Memory B cell (primary cell): ENCODE measurements at places on chromosomes 11 and 22.

DNA sequence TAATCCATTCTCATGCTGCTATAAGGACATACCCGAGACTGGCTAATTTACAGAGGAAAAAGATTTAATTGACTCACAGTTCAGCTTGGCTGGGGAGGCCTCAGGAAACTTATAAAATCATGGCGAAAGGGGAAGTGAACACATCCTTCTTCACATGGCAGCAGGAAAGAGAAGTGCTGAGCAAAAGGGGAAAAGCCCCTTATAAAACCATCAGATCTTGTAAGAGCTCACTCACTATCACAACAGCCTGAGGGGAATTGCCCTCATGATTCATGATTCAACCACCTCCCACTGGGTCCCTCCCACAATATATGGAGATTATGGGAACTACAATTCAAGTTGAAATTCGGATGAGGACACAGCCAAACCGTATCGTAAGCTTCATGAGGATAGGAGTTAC is 3.8 kb upstream of the CYB5R2 start:
- DNase-seq = no peak

- DNase-seq = no peak
Observed at GRCh38 chr22:42431401-42432019, 693 bp downstream of the NFAM1 start.

GRCh38 chr11:31601635-31602282 is 92.2 kb downstream of the ELP4 start:
- no peak for DNase-seq

- DNase-seq = no peak
Observed at GRCh38 chr11:818396-819128, at the start of gene PNPLA2. PNPLA2 (plus strand) TSS chr11:818914; CDS start chr11:819719, 805 bp downstream.

- DNase-seq = no peak
Observed at GRCh38 chr11:47248304-47248663, 330 bp downstream of the ACP2 start.

- peak; percentile 5 for DNase-seq
Observed at GRCh38 chr11:68855205-68855981, 13.7 kb upstream of the CPT1A start.

DNA sequence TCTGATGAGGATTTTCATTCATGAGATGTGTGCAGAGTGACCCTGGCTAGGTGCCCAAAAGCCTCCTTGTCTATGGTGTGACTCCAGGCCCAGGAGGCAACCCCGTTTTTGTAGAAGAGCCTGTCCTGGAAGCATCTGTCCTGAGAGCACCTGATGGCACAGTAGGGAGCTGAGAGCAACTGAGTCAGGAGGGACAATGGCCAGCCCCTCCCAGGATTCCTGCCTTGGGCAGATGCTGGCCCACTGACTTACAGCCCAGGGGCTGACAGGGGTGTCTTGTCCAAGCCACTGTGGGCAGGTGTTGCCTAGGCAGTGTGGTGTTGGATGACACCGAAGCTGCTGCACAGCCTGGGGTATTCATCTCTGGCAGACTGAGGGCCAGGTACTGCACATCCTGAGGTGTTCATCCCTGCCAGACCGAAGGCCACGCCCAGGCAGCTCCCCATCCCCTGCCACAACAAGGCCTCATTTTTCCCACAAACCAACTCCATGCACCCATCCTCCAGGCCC is 3.2 kb upstream of the RFPL2 start:
- DNase-seq = no peak

- no peak for DNase-seq
Observed at GRCh38 chr11:35250621-35251020, 111.7 kb downstream of the CD44 start.

- DNase-seq = no peak
Observed at GRCh38 chr11:14094481-14095037, 132.0 kb downstream of the SPON1 start.

GRCh38 chr11:72798361-72798760 is 4.5 kb upstream of the STARD10 start:
- DNase-seq = no peak

GRCh38 chr11:45091563-45092403 is 54.7 kb upstream of the PRDM11 start:
- DNase-seq = no peak

- DNase-seq = no peak
Observed at GRCh38 chr22:16956290-16956689, 51.7 kb downstream of the GAB4 start.

GRCh38 chr22:22215659-22216449 is 28.7 kb upstream of the VPREB1 start:
- no peak for DNase-seq

- no peak for DNase-seq
Observed at GRCh38 chr22:46971099-46971763, 208.8 kb downstream of the TBC1D22A start.

DNA sequence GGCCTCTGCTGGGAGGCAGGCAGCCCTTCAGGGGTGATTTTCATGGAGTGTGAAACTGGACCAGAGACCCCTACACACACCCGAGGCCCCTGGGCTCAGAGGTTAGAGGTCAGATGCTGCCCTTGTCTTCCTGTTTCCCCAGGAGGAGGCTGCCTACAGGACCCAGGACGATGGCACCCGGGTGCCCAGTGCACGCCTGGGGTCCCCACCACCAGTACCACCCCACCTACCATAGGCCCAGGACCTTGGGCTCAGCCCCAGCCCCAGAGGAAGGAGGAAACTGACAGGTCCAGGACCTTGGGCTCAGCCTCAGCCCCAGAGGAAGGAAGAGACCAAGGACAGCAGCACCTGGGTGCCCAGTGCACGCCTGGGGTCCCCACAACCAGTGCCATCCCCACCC is 79.2 kb downstream of the BRD1 start:
- no peak for DNase-seq

GRCh38 chr11:33445761-33446161 is 188.6 kb downstream of the HIPK3 start:
- DNase-seq = no peak

GRCh38 chr22:46234969-46235368 is 15.1 kb downstream of the CDPF1 start:
- no peak for DNase-seq

GRCh38 chr11:131748151-131749050 is 378.0 kb downstream of the NTM start:
- DNase-seq = no peak

DNA sequence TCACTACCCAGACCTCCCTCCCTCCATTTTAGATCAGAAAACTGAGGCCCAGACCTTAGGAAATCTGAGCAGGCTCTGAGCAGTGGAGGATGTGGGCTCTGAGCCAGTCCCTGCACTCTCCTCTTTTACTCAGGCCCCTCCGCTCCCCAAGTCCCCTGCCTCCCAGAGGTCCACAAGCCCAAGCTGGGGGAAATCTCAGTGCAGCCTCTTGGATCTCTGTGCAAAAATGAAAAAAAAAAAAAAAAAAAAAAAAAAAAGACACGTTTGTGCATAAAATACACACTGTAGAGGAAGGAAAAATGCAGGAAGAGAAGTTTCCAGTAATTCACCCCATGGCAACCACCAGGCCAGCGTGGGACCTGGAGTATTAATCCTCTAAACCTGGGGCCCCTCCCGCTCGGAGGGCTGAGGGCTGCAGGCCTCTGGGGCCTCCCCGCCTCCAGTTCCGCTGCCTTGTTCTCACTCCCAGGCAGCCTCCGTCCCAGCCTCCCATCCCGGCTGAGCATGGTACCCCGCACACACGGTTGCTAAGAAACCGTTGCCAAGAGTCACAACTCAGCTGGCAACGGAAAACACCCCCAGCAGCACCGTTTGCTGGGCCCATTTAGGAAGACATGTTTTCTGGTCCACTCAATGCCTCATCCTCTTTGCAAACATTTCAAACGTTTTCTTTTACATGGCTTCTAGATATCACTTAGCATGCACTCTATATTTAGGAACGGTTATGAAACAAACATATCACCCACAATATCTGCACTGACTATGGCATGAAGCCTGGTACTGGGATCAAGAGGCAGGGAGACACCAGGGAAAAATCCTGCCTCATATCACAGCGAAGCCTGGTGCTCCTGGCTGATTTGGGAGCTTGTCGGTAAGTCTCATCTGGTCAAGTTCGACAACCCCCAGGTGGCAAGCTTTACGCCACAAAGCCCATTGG is 227.5 kb downstream of the CTTN start:
- no peak for DNase-seq

DNA sequence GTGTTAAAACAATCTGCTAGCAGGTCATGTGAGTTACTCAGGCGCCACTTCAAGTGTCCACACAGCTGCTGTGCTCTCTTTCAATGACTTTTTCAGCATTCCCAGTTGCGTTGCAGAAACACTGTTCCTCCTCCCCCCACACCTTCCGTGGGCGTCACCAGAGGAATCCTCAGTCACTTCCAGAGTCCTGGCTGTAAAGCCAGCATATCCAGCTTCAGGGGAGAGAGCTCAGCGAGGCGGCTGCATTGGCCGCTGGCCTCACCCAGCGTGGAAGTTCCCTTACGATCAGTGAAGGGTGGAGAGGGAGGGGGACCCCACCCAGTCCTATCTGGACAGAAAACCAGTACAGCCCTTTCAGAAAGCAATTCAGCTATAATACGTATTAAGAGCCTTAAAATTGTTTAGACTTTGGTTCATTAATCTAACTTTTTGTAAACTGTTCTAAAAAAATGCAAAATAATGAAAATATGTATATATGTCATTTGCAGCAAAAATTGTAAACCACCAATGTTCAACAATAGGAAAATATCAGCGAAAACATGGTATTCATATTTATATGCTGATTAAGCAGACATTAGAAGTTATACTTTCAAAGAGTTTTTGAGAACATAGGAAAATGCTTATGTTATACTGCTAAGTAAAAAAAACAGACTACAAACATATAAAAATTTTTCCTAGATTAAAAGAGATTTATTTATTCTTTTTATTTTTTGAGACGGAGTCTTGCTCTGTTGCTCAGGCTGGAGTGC is 2.8 kb upstream of the ANO9 start:
- DNase-seq = no peak

GRCh38 chr11:75428281-75428724 is 4.7 kb downstream of the KLHL35 start:
- DNase-seq = peak; percentile 58

GRCh38 chr11:60718524-60719316 is 5.8 kb upstream of the MS4A18 start:
- DNase-seq = no peak

DNA sequence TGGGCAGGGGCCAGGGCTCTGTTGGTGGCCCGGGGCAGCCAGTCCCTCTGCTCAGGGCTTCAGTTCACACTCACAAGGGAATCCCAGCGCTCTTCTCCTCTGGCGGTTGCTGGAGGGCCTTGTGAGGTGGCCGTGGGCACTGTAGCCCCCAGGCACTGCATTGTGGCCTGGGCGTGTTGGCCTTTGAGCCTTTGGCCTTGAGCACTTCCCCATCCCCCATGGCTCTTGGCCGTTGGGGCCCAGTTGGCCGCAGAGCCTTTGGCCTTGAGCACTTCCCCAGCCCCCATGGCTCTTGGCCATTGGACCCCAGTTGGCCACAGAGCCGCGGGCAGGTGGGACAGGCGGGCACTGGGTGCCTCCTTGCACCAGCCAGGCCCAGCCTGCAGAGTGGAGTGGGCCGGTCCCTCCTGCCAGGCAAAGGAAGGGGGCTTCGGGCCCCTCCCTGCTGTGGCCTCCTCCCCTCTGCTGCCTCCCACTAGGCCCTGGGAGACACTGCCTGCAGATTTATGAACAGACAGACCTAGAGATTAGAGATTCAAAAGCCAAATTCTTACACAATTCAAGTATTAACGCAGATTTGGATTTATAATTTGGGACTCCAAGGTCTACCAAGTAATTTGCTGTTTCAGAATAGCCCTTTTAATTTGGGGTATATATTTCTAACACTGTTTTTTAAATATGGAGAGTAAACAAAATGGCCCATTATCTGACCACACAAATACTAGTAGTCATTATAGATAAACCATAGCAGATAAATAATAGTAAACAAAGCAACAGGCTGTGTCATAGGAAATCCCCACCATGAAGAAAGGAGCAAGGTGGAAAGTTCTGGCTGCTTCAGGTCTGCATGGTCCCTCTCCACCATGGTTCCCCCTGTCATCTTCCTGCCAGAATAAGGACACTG is 18.2 kb upstream of the TXNRD2 start:
- DNase-seq = no peak

DNA sequence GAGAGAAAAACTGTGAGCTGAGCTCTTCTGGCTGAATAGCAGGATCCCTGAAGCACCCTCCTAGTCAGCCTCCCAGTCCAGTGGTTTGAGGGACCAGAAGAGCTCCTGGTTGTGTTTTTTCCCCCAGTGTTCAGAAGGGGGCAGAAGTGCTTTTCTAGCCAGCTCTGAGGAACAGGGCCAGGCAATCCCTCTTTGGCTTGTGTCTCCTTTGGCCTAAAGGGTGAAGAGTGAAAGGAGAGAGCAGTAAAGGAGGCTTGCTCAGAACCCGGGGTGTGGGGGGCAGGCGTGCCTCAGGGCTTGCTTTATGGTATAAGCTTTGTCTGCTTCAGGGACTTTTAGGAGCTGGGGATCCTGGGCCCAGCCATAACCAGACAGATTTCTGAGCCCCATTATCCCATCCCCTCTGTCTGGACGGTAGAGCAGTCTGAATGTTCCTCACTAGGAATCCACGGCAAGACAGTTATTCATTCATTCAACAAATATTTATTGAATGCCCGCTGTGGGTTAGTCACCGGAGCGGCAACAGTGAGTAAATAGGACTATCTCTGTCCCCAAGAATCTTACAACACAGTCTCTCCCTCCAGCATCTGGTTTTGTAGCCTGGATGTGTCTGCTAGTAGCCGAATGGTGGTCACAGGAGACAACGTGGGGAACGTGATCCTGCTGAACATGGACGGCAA is 14.5 kb downstream of the ACP2 start:
- DNase-seq = no peak

GRCh38 chr11:119472186-119472855 is 49.3 kb upstream of the THY1 start:
- DNase-seq = no peak

DNA sequence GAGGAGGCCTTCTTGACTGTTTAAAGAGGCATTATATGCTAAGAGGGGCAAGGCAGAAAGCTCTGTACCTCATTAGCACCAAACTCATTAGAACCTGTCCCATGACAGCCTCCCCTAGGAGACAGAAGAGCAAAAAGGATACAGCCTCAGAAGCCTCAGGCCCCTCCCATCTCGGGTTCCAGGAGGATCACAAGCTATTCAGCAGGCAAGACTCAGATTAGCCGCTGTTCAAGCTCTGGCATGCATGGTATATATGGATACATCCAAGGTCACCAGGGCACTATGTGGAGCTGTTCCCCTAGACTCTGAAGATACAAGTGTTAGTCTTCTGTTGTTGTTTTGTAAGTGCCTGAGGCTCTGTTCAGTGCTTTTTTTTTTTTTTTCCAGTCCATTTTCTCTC is 32.1 kb downstream of the ATXN10 start:
- DNase-seq = no peak

DNA sequence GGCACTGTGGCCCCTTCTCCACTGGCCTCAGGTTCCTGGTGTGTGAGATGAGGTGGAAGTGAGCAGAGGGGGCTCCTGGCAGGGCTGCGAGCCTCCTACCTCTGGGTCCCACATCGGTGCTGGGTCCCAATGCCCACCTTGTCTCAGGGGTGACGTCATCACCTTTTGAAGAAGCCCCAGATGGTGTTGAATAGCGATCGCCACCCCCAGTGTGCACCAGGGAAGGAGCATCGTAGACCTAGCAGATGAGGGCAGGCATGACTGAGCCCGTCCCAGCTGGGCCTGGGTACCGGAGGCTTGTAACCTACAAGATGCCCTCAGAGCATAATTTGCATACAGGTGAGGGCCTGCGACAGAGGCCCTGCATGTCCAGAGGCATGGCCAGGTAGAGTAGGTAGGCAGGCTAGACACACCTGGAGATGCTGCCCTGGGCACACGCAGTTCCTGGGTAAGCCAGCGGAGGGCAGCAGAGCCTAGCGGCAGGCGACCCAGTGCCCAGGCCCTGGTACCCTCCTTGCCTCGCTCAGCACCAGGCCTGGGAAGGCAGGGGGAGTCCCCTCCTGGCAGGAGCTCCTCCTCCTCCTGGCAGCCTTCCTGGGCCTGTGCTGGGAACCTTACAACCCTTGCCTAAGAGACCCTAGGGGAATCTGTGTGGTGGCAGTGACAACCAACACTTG is 52.5 kb downstream of the TPCN2 start:
- peak; percentile 82 for DNase-seq
